ENCODE measurements at places on chromosomes 16 and 17.
A peak's percentile ranks its signal among the peaks of the same experiment; 100 is the strongest.

- no peak for DNase-seq
These were observed 15.2 kb downstream of the ARHGAP23 start for GRCh38 chr17:38443356-38444031.

GRCh38 chr17:34261568-34262337 is 6.7 kb downstream of the CCL2 start:
- no peak for DNase-seq

DNA sequence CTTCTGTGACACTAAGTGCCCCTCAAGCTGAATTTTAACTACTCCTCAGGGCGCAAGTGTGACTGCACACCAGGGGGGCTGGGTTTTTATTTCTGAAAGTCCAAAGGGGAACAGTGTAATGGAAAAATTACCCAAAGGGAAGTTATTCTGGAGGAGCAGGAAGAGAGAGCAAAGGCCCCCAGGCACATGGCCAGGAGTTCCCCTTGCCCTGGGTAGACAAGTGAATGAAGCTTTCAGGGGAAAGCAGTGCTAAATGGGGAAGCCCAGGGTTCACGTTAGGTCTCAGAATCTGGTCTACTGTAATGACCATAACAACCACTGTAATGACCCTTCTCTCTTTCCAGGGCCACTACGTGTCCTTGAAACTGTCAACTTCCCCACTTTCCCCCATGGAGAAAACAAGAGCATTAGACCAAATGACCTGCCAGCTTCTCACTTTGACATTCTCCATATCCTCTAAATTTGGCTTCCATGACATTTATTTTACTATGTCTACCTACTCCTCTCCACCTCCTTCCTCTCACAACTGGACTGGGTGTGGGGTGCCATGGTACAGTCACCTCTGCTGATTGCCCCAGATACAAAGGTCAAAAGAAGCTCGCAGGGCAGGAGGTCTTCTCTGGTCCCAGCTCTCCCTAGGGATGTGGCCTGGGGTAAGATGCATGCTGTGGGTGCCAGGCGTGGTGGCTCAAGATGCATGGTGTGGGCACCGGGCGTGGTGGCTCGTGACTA is 34.1 kb upstream of the MMP2 start:
- no peak for DNase-seq

DNA sequence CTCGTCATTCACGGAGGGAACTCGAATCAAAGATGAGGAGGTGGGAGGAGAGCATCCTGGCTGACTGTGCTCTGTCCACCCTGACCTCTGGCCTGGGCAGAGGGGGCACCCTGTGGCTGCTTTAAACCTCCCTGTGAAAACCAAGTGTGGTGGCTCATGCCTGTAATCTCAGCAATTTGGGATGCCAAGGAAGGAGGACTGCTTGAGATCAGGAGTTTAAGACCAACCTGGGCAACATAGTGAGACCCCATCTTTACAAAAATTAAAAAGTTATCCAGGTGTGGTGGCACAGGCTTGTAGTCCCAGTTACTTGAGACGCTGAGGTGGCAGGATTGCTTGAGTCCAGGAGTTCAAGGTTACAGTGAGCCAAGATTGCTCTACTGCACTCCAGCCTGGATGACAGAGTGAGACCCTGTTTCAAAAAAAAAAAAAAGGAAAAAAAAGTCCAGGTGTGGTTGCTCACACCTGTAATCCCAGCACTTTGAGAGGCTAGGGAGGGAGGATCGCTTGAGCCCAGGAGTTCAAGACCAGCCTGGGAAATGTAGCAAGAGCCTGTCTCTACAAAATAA is 5.8 kb upstream of the CDK3 start:
- DNase-seq, result no peak

DNA sequence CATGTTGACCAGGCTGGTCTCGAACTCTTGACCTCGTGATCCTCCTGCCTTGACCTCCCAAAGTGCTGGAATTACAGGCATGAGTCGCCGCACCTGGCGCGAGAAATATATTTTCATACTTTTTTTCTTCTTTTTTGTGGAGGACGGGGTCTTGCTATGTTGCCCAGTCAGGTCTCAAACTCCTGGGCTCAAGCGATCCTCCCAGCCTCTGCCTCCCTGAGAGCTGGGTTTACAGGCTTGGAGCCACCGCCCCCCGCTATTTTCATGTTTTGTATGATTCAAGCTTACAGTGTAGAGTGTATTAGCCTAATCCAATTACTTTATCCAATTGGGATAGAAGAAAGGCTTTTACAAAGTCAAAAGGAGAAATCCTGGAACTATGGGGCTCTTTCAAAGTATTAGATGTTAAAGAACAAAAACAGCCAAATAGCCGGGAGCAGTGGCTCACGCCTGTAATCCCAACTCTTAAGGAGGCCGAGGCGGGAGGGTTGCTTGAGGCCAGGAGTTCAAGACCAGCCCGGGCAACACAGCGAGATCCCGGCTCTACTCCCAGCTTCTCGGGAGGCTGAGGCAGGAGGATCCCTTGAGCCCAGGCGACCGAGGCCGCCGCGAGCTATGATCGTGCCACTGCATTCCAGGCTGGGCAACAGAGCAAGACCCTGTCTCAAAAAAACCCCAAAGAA is 1.4 kb upstream of the MAP1LC3B start:
- DNase-seq, result no peak

GRCh38 chr17:81394377-81394920 is 808 bp upstream of the BAHCC1 start:
- DNase-seq, result no peak

DNA sequence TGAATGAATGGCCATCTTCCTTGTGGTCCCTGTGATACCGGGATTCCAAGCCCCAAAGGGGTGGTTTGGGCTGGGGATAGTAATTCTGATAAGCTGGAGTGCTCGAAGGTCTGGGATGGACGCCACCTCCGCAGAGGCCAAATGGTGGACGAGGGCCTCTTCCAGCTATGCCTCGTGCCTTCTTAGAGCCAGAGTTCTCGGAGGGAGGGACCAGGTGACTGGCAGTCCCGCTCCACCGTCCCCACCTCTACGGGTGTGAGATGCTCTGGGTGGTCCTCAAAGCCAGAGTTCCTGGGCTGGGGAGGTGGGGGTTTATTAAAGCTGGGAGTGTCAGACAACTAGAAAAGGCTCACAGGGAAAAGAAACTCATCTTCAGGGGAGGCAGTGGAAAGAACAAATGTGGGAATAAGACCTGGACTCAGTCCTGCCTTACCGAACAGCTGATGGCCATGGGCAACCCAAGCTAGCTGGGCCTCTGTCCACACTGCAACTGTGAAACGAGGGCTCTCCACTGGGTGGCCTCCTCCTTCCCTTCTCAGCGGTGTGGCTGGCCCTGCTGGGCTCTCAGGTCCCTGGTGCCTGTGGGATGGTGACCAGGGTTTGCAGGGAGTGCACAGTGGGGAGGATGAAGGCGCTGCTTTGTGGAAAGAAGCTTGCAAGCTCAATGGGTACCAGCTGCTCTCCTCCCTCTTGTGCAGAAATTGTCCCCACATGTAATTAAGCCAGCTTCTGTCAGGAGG is 75.2 kb downstream of the N4BP1 start:
- DNase-seq, result no peak

DNA sequence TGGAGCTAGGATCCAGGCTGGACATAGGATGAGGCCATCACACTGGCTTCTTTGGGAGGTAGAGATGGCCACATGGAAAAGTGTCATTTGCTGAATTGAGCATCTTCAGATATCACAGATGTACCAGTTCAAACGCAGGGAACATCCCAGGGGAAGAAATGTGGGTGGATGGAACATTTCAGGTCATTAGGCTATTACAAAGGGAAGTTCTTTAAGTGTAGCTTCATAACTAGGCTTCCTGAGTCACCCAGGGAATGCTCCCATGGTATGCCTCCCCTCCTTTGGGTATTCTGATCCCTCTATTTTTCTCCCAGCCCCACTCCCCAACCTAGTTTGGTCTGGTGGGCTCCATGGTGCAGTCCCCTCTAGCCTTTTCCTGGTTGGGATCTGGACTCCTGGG is 69.8 kb upstream of the IRX3 start:
- no peak for DNase-seq

- no peak for DNase-seq
These were observed 5.5 kb downstream of the SOX8 start for GRCh38 chr16:986925-987582.

- DNase-seq, result no peak
These were observed 41.8 kb upstream of the ARL4D start for GRCh38 chr17:43356999-43357398.

GRCh38 chr16:65809627-65810026 is 556.9 kb upstream of the CDH5 start:
- no peak for DNase-seq

GRCh38 chr17:44006272-44006597 is 1.8 kb downstream of the NAGS start:
- DNase-seq, result no peak

DNA sequence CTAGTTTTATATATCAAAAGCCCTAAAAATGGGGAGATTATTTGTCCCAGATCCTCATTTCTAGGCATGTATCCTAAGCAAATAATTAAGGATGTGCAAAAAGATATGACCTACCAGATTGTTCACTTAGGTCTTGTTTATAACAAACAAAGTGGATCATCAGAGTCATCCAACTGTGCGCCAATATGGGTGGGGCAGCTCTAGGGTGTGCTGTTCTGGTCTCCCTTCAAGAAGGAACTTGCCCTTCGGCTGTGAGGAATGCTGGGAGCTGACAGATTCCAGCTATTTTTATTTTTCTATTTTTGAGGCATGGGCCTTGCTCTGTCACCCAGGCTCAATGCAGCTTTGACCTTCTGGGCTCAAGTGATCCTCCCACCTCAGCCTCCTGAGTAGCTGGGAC is 13.8 kb downstream of the CHP2 start:
- no peak for DNase-seq

DNA sequence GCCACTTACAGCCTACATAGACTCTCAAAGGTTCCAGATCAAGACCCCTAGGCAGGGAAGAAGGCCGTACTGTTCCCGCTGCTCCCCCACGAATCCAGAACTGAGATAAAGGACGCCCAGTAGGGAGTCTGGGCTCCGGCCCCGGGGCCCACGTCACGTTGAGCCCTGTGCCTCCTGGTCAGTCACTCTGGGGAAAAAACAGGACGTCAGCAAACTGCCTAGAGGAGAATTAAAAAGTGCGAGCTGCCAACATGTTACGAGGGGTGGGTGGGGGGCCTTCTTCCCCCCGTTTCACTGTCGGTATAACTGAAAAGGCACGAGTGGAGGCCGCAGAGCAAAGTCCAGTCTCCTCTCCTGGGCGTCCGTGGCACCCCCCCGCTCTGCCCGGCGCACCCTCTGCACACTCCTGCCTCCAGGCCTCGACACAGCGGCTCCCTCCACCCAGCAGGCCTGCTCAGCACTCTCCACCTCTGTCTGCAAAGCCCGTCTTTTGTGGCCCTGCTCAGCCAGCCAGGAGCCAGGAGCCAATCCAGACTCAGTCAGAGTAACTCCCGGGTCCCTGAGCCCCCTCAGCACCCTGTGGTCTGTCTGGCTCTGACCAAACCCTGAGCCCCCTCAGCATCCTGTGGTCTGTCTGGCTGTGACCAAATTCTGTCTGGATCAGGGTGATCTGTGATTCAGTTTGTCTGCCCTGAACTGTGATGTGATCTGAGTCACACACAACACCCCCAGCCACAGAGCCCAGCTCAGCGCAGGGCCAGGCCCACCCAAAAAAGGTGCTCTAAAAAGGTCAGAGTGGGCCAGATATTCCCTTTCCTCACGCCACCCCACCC is 6.2 kb downstream of the ITGAE start:
- no peak for DNase-seq

DNA sequence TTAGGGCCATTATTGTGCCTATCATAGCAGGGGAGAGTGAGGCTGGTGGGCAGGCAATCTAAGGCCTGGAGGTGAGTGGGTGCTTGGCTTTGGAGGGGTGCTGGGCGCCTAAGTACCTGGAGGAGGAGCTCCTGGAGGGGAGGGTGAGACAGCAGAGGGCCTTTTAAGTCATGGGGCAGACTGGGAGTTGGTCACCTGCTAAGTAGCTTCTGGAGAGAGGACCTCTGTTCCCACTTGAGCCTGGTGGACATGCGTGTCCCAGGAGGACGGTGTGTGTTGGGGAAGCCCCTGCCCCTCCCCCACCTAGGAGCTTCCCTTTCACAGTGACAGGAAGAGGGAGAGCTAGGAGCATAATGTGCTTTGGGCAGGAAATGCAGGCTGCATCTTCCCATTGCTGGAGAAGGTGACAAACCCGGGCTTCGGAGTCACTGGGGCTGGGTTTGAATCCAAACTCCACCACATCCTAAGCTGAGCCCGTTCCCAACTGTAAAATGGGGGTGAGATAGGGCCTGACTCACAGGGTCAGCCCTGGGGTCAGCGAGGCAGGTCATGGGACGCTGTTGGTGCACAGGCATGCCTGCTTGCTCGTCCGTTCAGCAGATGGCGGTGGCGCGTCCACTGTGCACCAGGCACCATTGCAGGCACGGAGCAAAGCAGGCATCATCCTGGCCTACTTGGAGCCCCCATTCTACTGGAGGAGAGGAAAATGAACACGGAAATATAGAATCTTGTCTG is 37.9 kb downstream of the CMIP start:
- no peak for DNase-seq

GRCh38 chr17:33142705-33143299 is 150.3 kb downstream of the ASIC2 start:
- DNase-seq, result peak; percentile 73

DNA sequence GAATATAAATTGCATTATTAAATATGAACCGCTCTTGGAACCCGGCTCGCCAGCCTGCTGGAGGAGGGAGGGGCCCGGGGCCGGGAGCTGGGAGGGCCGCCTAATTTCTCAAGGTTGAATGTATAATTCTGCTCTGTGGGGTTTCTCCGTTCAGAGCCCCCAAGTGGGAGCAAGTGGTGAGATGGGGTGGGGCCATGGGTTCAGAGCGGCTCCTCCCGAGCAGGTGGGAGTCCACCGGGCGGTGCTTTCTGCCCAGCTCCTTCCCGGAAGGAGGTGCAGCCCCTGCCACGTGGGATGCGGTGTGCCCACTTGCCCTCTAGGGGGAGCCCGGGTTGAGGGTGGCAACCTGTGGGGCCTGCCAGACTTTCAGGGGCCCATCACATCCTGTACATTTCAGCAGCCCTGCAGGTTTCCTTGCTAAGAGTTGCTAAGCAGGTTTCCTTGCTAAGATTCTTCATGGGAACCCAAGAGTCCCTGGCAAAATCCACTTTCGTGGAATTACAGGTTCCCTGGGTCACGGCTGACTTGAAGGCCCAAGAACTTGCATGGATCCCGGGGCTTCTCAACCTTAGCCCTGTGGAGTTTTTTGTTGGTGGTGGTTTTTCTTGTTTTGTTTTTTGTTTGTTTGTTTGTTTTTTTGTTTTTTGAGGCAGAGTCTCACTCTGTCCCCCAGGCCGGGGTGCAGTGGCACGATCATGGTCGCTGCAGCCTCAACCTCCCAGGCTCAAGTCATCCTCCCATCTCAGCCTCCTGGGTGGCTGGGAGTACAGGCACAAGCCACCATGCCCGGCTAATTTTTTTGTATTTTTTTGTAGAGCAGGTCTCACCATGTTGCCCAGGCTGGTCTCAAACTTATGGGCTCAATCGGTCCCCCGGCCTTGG is 196.7 kb upstream of the GSE1 start:
- DNase-seq, result no peak

Measured in H1 (cell line).